Midbrain (tissue), 1 donor: ENCODE measurements at places on chromosomes 11 and 22.
A peak's percentile ranks its signal among the peaks of the same experiment; 100 is the strongest.

DNA sequence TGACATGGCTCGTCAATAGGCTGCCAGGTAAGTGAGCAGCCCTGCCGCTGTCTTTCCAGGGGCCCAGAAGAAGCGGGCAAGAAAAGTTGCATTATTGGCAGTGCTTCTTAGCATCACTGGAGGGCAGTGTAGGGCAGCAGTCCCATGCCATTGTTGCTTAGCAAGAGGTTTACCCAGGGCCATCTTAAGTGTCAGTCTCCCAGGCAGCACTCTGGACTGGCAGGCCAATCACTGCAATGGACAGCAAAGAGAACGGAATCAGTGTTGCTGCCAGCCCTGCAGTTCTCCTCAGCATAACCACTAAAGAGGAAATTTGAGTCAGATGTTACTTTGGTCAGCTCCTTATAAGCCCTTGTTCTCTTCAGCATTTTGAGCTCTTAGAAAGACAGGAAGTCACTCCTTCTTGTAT, 13.4 kb upstream of the GRK2 start:
- DNase-seq: peak; percentile 43

- DNase-seq: no peak
Measured at GRCh38 chr22:39610246-39610645, 39.7 kb downstream of the CACNA1I start.

DNA sequence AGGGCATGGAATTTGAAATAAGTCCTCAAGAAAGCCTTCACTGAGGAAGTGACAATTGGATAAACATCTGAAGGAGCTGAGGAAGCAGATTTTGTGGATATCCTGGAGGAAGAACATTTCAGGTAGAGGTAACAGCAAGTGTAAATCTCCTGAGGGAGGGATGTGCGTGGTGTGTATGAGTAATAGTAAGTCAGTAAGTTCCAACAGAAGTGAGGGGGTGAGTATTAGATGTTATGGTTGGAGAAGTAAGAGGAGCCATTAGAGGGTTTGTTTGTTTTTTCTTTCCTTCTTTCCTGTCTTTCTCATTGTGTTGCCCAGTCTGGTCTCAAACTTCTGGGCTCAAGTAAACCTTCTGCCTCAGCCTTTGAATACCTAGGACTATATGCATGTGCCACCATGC, 29.0 kb downstream of the ANKRD42 start:
- DNase-seq: no peak

DNA sequence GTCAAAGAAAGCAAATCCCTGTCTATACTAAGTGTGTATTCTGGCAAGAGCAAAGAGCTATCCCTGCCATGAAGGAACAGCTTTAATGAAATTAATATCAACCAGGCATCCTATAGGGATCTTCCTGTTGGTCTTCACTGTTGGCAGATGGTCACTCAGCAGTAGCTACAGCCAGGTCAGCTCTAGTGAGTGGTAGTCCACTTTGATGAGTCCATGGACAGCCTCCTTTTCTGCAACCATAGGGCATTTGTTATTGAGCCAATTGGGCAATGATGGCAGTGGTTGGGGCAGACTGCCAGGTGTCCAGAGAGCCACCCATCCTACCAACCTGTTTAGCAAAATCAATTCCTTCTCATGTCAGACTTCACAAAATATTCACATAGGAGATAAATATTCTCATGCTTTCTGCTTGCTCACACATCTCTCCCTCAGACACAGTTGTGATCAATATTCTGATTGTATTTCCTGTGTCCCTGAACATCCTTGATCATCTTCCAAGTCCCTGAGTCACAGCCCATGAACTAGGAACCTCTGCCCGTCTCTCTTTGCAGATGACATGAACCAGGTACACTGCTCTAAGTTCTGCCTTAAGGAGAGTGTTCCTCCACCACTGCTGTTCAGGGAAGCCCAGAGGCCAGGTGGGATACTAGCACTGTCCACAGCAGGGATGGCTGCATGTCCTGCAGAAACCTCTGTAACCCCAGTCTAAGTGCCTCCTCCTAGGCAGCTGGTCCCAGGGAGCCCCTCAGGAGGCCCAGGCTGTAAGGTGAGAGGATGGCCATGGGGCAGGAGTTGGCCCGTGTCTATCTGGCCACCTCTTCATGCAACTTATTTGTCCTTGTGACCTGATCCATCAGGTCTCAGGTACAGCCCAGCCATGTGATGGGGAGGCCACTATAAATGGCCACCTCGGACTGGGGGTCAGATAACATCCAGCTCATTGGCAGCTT, 74.2 kb upstream of the IGLL5 start:
- no peak for DNase-seq

GRCh38 chr11:73412308-73412707, 36.1 kb downstream of the RELT start:
- DNase-seq: no peak

DNA sequence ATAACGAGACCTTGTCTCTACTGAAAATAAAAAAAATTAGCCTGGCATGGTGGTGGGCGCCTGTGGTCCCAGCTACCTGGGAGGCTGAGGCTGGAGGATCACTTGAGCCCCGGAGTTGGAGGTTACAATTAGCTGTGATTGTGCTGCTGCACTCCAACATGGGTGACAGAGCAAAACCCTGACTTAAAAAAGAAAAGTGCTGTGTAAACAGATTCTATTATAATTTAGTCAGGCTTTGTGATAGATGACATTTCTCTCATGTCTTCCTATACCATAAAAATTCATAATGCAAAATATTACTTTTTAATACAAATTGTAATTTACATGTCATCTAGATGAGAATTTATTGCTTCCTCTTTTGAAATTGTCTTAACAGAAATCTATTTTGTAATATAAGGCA, 94.1 kb downstream of the MTMR3 start:
- DNase-seq: no peak

- DNase-seq: no peak
Measured at GRCh38 chr11:60056349-60056969, at the start of gene MS4A3. TSS of gene MS4A3 (plus strand) at chr11:60056665. CDS start at chr11:60061161, 4,496 bp downstream.

DNA sequence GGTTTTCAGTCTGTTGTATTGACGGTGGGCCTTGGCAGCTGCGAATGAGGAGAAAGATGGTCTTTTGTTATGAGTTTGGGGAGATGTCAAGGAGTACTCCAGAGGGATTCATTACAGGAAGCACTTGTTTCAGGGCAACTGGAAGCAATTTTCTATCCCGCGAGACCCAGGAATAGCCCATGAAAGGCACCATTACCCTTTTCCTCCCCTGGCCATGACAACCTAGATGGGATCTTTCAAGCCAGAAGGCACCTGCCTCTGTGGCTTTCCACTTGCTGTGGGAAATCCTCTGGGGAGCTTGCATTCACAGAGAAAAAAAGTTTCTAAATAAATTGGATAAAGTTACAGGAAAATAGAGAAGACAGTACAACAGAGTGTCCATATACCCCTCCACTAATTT, 2.7 kb downstream of the ZNF215 start:
- no peak for DNase-seq

- DNase-seq: no peak
Measured at GRCh38 chr11:70433526-70433925, 35.2 kb downstream of the CTTN start.

DNA sequence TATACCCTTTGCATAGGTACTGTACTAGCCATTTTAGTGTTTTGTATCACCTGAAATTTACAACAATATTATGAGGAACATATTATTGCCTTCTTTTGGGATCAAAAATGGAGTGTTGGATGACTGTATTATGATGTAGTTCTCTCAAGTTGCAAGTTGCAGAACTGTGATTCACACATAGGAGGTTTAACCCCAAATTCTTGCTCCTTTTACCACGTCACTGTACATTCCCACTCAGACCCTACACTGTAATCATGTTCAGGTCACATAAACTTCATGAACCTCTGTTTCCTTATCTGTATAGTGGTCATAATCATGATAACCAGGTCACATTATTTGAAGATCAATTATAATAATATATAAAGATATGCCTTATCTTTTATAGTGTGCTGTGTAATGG, 925.1 kb upstream of the TENM4 start:
- no peak for DNase-seq

DNA sequence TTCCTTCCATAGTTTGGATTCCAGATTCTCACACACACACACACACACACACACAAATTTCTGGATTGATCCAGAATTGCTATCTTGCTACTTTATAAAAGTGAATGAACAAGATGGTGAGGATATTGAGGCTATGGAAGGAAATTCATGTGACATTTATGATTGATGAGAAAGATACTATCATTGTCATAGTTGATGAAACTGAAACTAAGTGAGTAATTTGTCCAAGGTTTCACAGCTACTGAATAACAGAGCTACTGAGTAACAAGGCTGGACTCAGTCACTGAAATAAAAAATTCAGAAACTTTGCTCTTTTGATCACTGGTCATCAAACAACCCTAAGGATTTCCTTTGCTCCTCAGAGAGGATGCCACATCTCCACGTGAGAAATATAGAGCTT, 16.2 kb downstream of the OR5D16 start:
- no peak for DNase-seq

DNA sequence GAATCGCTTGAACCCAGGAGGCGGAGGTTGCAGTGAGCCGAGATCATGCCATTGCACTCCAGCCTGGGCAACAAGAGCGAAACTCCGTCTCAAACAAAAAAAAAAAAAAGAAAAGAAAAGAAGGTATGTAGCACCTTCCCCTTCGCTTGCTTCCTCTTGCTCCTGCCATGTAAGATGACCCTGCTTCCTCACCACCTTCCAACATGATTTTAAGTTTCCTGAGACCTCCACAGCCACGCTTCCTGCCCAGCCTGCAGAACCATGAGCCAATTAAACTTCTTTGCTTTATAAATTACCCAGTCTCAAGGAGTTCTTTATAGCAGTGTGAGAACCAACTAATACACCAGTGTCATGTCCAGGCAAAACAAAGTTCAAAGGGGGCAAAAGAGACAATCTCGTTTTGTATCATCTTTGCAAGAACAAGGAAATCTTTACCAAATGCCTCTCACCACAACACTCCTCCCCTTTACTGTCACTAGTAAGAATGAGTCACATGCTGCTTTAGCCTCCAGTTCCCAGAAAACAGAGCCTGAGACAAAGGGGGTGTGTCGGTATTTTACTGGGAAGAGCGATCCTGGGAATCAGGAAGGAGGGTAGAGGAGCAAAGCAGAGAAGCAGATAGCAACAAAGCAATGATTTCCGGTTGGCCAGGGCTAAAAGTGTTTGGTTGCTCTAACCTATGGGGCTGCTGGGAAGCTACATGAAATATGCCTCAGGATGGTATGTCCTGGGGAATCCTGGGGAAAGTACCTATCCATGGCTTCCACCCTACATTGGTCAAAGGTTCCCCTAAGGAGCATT, 10.5 kb upstream of the MCHR1 start:
- no peak for DNase-seq

DNA sequence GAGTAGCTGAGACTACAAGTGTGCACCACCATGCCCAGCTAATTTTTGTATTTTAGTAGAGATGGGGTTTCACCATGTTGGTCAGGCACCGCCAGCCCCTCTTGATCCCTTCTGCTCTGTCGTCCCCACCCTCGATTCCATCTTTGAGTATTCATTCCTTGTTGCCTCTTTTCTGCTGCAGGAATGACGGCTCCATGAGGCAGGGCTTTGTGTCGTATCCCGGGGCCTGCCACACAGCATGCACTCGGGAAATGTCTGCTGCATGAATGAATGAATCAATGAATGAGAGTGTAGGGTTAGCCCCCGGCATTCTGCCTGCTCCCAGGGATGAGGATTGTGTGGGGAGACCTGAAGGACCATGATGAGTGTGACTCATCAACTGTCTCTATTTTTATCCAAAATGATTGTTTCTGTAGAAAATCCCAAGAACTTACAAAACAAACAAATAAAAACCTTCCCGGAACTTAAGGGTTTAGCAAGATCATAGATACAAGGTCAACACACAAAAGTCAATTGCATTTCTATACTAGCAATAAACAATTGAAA, 54.6 kb upstream of the SLC22A12 start:
- DNase-seq: no peak

GRCh38 chr11:116192509-116193210, 580.1 kb downstream of the BUD13 start:
- DNase-seq: no peak

DNA sequence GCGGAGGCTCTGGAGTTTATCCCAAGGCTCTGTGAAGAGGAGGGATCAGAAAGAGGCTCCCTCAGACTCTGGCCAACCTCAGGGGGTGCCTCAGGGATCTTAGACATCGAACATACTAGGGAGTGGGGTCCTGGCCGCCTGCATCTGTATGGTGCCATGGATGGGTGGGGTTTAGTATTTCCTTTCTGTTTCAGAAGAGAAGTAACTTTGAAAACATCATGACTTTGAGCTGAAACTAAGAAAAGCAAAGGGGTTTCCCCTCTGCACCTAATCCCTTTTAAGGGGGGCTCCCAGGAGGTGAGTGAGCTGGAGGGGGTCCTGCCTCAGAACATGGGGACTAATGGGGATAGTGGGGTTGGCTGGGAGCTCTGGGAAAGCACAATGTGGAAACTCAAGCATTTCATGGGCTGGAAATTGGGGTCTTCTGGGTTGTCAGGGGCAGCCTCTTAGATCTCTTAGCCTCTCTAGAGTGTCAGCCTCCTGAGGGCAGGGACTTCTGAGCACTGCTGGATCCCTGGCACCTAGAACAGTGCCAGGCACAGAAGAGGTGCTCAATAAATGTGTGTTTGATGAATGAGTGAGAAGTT, 11.8 kb upstream of the SSTR3 start:
- DNase-seq: no peak

GRCh38 chr11:68923614-68924013, 19.9 kb downstream of the IGHMBP2 start:
- DNase-seq: no peak

- no peak for DNase-seq
Measured at GRCh38 chr11:1531449-1532013, 40.5 kb downstream of the DUSP8 start.

DNA sequence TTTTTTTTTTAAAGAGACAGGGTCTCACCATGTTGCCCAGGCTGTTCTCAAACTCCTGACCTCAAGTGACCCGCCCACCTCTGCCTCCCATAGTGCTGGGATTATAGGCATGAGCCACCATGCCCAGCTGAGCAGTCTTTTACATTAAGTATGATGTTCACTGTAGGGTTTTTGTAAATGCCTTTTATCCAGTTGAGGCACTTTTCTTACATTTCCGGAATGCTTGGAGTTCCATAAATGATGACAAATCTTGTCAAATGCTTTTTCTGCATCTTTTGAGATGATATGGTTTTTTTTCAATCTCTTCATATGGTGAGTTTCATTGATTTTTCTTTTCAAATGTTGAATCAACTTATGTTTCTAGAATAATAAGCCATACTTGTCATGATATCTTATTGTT, 29.4 kb upstream of the CTTN start:
- DNase-seq: no peak

DNA sequence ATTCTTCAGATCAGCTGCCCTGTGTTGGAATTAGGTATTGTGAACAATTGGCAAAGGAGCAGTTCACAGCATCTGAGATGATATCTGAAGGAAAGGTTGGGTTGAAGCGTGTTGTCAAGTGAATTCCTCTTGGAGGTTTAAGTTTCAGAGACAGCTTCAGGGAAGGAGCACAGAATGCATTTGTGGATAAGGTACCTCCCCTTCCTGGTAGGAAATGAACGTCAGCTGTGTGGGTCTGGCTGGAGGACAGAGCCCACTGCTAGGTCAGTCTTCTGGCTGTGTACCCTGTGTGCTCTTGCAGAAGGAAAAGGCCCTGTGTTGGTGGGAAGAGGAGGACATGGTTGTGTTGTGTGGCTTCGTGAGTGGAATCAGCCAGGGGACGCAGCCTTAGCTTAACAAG, 88.1 kb upstream of the GAL start:
- no peak for DNase-seq
